IPS DF 6.9 (cell line): ENCODE measurements at places on chromosomes 3 and 15.

DNA sequence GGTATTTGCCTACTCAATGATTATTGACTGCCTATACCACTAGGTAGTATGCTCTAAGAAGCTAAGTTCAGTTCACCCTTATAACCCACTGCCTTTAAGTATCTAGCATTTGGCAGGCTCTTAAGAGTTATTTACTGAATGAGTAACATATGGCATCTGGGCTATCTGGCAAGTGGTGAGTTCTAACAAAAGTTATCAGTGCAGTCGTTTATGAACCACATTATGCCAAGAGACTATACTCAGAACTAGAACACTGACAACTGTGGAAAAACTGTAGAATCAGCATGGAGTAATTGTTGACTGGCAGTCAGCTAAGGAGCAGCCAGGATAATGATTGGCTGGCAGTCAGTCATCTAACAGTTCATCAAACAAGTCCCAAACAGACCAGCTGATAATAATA is 25.8 kb downstream of the RAF1 start:
- DNase-seq, result no peak

DNA sequence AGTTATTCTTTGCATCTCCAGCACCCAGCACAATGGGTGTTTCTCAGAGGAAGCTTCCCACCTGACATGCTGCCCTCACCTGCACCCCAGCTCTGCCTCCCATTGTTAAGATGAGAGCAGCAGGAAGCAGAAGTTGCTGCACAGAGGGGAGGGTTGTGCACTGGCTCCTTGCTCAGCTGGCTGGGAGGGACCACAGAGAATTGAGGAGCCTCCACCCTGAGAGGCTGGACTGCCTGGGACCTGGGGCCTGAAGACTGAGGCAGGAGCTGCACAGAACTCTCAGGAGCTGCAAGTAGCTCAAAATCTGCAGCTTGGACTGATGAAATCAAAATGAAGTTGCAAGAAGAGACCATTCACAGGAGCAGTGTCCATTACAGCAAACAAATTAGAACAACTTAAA is 222.3 kb upstream of the LINGO1 start:
- no peak for DNase-seq

DNA sequence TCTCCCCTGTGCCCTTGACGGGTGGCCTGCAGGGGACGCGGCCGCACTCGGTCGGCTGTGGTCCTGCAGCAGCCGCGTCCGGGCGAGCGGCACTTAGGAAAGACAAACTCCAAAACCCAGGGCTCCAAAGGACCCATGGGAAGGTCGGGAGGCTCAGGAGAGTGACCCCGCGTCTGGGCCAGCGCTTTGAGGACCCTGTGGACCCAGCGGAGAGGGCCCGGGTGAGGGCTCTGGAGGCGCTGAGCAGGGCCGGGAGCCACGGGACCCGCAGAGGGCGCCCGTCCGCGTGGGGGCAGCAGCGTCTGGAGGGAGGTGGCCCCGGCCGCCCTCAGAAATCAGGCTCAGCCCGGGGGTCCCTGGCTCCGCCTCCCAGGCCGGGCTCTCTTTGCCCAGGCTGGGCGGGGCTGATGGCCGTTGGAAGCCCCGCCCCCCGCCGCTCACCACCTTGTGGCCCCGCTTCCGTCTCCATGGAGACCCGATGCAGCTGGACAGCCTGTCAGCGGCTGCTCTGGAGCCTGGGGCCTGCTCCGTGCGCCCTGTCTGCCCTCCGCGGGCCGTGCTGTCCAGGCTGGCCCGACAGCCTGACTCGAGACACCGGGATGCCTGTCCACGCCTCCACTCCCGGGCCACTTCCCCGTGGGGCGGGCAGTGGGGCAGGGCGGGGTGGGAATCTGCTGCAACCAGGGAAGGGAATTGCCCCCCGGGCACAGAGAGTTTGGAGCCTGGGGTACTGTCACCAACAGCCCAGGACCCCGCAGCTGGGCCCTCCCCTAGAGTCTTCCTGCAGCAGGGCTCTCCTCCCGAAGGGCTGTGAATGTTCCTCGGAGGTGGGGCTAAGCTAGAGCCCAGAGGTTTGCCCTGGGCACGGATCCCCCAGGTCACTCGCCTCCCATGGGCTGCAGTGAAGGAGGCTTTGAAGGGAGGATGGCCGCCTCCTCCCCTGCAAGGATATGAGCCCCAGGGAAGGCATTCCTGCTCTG is 34.8 kb upstream of the RPL32 start:
- no peak for DNase-seq

GRCh38 chr3:95615592-95616310 is 1198.6 kb upstream of the EPHA6 start:
- DNase-seq, result no peak

GRCh38 chr3:161322781-161323568 is 48.3 kb downstream of the SPTSSB start:
- no peak for DNase-seq

GRCh38 chr3:49673121-49673714 is 933 bp upstream of the APEH start:
- no peak for DNase-seq

GRCh38 chr3:111667621-111668239 is 72.6 kb upstream of the ZBED2 start:
- no peak for DNase-seq

- no peak for DNase-seq
Observed at GRCh38 chr3:125165189-125165947, 47.2 kb downstream of the SLC12A8 start.

DNA sequence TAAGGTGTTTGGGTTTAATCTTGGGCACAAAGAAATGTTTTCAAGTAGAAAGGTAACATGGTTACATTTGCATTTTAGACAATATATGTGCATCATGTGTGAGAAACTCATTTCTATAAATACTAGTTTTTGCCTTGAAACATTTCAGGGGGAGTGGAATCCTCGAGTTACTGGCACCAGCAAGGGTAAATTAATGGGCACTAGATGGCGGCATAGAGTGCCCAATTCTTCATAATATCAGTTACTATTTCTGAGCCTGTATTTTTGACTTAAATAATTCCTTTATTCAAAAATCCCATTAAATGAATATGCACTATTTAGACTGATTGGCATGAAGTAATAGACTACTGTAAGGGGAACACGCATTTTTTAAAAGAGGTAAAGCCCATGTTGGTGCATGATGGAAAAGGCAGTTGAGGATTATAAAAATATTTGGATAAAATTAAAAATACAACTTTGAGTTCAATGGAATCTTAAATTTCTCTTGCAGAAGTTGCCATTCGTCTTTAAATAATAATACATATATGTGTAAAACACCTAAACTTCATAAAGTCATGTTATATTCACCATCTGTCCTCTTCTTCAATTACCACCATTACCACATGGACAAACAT is 106.3 kb downstream of the ZBTB20 start:
- no peak for DNase-seq

DNA sequence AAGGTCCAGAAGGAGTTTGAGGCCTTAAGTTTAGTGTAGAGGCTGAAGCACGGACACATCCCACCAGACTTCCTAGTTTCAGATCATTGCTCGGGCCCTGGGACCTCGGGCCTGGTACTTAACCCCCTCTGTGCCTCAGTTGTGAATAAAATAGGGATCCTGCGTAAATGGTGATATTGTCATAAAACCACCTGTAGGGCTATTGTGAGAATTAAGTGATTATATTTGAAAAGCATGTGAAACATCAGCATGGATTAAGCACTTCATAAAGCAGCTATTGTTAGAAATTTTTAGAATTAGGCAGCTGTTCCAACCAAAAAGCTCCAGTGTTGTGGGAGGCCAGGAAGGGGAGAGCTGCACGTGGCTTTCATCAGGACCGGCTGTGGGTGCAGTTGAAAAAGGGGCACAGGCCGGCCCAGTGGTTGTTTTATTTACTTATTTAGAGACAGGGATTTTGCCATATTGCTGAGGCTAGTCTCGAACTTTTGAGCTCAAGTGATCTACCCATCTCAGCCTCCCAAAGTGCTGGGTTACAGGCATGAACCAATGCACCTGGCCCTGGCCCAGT is 4.4 kb downstream of the RCCD1 start:
- no peak for DNase-seq

DNA sequence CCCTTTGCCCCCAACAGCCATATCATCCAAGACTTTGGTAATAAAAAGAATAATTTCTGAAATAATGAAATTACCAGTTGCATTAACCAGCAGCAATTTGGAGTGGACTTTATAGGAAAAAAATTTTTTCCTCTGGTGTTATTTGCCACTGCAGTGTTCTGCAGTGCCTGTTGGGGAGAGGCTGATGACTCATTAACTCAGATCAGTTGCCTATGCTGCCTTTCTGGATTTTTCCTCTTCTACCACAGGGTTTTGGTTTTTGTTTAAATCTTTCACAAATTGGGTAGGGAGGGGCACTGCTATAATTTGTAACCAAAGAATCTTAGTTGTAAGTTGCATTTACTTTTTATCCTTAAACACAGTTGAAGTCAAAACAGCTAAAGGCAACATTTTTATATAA is 22.7 kb downstream of the ATP6V1A start:
- no peak for DNase-seq
